Karpas-422 (cell line): ENCODE measurements at places on chromosomes 7 and 10. TPM values are rescaled to one million over a fixed set of nuclear protein-coding genes. Genes with fewer than 3 reads are reported as not detected.
A peak's percentile ranks its signal among the peaks of the same experiment; 100 is the strongest.

Gene CYP26C1
- total RNA-seq, result 0.14 and 0.30 TPM in 2 replicates

GRCh38 chr10:51416494-51416893 lies 282.9 kb downstream of the CSTF2T start:
- no peak for DNase-seq

Gene C10orf62
- not detected in 2 replicates for total RNA-seq

GRCh38 chr10:1603181-1603580 lies 134.1 kb downstream of the ADARB2 start:
- DNase-seq, result no peak

- peak; percentile 87 for DNase-seq
Observed at GRCh38 chr7:98753989-98754479, 115.8 kb downstream of the TMEM130 start.

DNA sequence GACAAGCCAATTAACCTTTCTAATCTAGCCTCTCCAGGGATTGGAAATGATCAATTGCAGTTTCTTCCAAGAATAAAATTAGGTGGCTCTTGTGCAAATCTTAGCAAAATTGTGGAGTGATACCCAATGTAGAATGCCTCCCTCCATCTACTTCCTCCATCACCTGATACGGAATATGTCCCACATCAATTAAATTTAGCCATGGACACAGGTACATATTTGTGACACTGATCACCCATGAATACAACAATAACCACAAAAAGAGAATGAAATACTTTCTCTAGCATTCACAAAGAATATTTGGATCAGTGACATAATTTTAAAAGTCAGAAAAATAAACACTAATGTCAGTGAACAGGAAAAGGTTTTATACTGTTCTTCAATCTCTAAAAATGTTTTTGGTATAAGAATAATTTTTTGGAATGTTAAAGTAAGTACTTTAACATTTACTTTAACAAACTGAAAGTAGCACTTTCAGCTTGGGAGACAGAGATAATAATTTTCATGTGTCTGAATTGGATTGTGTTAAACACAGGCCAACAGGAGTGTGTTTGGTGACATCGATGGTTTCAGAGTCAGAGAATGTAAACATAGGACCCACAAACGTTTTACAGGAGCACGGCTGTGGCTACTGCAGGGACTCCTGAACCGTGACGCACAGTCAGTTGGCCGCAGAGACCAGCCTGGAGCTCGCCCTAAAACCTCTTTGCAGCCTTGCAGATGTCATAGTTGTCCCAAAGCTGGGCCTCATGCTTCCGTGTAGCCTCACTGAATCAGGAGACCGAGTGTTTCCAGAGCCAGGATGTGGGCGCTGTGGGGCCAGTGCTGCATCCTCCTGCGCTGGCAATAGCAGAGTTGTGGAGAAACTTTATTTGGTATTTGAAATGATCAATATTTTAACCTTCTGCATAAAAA lies 7.2 kb downstream of the RBM20 start:
- DNase-seq, result no peak

DNA sequence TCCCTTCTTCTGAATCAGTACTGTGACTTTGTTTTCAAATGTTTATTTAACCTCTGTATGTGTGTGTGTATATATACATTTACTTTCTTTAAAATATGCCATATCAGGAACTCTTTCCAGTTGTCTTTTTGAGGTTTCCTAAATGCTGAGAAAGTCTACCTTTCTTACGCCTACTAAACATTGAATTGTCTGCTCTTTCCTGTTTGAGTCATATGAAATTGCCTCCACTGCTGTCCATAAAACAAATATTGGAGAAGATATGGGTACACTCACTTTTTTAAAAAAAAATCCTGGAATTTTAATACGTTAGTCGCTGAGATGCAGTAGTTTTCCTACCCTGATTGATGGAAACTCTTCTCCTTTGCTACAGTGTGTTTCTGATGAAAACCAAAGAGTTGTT lies 298.7 kb upstream of the TEX47 start:
- DNase-seq, result no peak

DNA sequence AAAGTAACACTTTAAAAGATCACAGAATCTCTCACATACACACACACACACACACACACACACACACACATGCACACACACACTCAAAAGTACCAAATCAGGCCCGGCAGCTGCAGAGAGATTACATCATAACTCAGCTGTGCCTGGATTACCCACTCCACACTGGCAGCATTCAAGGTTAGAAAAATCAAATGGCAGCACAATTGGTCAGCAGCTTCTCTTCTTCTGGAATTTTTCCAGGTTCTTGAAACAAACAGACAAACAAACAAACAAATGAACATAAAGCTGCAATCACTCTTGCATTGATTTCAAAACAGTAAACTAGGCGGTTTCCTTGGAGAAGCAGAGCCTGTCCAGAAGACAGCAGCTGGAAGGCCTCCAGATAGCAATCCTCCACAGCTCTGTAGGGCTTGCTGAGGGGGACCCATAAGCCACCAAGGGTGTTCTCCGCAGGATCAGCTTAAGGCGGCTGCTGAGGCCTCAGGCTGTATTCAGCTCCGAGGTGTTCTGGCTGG lies 24.5 kb upstream of the FAM133B start:
- DNase-seq, result no peak

Gene PPA1
- total RNA-seq, result 375 and 560 TPM in 2 replicates

DNA sequence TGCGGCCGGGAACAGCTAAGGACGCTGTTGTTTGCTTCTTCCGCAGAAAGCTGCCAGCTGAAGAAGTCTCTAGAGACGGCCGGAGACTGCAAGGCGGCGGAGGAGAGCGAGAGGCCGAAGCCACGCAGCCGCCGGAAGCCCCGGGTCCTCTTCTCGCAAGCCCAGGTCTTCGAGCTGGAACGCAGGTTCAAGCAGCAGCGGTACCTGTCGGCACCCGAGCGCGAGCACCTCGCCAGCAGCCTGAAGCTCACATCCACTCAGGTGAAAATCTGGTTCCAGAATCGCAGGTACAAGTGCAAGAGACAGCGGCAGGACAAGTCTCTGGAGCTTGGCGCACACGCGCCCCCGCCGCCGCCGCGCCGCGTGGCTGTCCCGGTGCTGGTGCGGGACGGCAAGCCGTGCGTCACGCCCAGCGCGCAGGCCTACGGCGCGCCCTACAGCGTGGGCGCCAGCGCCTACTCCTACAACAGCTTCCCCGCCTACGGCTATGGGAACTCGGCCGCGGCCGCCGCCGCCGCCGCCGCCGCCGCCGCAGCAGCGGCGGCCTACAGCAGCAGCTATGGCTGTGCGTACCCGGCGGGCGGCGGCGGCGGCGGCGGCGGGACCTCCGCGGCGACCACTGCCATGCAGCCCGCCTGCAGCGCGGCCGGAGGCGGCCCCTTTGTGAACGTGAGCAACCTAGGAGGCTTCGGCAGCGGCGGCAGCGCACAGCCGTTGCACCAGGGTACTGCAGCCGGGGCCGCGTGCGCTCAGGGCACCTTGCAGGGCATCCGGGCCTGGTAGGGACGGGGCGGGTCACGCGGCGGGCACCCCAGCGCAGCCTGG lies 2.4 kb downstream of the NKX2-3 start:
- DNase-seq, result no peak

DNA sequence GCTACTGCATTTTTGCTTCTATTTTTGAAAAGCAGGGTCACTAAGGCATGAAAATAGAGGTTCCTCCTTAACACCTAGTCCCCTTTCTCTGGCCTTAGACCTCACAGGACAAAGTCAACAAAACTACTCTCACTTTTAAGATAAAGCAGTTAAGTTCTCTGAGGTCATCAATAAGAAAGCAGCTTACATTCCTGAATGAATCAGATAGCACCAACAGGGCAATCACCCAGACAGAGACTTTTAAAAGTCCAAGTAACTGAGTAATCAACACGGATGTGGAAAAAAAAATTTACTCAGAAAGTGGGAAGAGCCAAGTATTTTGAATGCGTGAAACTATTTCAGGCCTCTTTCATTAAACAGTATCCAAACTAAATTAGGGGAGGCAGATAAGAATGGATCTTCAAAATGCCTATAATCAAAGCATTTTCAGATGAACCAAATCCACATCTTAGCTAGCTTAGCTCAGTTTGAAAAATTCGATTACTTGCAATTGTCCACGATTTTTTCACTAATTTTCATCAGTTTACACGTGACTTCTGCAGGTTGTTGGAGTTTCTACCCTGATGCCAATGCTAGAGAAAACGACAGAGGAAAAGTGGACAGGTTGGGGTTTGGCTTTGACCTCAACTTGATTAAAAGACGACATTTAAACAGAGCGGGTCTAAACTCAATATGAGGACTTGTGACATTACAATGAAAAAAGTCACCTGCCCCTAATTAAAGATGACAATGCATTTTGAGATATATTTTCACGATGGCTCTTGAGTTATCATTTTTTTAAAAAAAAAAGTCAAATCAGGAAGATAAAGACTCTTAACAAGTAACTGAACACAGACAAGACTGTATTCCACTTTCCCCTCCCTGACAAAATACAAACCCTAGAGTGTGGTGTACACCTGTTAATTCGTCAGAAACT lies 1.6 kb downstream of the BEND7 start:
- DNase-seq, result no peak

DNA sequence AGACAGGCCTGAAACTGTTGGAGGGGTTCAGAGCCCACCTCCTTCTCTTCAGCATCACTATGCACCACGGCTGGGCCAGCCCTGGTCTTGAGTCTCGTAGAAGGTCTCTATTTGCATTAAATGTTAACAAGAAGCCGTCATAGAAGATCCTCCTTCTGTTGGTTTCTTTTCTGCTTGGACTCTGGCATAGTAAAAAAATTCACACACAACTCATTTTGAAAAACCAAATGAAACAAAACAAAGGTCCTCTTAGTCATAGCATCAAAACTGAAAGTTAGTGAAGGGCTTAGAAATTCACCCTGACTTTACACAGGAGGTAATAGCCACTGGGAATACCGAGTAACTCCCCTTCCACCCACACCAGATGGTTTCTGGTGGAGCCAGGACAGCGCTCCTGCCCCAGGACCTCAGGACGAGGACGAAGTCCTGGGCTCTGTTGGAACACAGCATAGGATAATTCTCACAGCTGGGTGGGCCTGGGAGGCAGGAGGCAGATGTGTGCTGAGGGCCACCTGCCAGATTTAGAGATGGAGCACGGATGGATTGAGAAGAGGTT lies 248.4 kb upstream of the KLF6 start:
- DNase-seq, result no peak

DNA sequence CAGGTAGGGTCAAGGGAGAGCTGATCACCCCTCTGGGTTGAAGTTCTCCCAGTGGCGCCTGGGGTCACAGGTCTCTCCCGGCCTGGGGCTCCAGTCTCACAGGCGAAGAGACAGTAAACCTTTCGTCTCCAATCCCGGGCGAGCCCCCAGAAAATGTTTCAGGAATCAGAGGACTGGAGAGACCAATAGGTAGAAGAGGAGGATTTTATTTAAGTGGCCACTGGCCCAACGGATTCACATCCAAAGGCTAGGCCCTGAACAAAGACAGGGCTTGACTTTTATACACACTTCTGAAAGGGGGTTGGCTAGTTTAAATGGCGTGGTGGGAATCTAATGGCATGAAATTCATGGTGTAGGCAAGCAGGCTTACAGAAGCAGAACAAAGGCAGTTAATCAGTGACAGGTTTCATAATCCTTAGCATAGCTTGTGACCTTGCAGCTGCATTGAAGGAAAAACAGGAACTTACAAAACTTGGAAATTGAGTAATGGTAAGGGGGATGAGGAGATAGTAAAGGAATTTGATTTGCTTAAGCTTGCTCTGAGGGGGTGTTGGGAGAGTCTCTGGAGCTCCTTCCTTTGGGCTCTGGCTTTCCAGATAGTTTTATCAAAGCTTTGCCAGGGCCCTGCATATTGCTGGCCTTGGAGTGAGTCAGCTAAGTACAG lies 105.5 kb downstream of the TRIM24 start:
- no peak for DNase-seq

GRCh38 chr7:155741082-155741481 lies 71.2 kb downstream of the SHH start:
- no peak for DNase-seq

- no peak for DNase-seq
Observed at GRCh38 chr7:149729586-149729982, 43.8 kb downstream of the ZNF467 start.

GRCh38 chr10:3871424-3871996 lies 86.5 kb upstream of the KLF6 start:
- DNase-seq, result no peak

DNA sequence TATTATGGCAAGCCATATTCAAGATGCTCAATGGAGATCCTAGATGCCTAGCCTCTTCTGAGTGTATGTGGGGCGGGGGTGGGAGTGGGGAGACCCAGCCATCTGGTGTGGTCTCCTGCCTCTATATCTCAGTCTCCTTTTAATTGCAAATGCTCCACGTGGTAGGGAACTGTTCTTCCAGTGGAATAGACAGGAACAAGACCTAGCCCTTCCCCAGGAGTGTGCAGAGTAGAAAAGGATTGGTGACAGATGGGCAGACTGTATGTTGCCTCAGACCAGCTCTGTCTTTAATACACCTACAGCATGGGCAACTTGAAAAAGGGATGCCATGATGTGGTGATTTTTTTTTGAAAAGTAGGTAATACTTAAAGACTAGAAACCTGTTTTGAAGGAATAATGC lies 12.6 kb downstream of the CYP3A5 start:
- DNase-seq, result no peak

Gene GDF2
- total RNA-seq, result not detected in 2 replicates

Gene SLC29A4
- total RNA-seq, result not detected in 2 replicates

Gene EPO
- not detected in 2 replicates for total RNA-seq

DNA sequence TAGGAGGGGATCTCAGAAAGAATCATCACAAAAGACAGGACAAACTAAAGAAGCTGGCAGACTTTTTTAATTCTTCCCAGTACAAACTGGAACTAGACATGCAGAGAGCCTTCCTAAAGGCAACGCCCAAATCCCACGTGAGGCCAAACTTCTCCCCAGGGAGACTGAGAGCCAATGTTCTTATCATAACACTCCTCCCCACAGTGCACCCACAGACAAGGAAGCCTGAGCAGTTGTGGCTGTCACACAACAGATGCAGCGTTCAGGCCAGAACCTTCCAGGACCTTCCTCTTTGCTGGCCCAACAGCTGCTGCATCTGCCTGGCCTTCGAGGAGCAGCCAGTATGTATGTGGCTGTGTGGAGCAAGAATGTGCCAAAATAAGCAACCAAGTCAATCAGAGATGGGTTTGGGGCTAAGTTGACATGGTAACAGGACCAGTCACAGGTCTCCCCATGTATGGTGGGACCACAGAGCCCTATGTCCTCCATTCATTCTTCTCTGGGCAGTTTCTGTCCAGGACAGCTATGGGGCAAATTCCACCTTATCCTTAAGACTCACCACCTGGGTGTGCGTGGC lies 34.9 kb downstream of the SRPK2 start:
- DNase-seq, result peak; percentile 43

DNA sequence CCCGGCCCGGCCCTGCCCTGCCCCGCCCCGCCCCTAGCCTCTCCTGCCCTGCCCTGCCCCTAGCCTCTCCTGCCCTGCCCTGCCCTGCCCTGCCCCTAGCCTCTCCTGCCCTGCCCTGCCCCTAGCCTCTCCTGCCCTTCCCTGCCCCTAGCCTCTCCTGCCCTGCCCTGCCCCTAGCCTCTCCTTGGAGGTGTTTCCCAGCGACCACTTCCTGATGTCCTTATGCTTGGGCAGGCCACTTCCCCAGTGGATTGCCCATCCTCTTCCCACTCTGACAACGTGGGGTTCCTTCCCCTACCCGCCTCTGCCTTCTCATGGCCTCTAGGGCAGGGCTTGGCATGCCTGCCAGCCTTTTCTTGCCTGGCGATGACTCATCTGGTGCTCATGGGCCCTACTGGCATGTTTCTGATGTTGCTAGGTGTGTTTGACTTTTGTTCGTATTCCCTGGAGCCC lies 21.2 kb downstream of the PRXL2A start:
- no peak for DNase-seq

- no peak for DNase-seq
Observed at GRCh38 chr7:3239291-3239691, 61.8 kb upstream of the SDK1 start.
